H54 (cell line): ENCODE measurements at places on chromosomes 3 and 15.

GRCh38 chr15:45555934-45556608 lies 31.1 kb upstream of the BLOC1S6 start:
- no peak for DNase-seq

GRCh38 chr15:96801576-96802150 lies 471.2 kb downstream of the NR2F2 start:
- no peak for DNase-seq

DNA sequence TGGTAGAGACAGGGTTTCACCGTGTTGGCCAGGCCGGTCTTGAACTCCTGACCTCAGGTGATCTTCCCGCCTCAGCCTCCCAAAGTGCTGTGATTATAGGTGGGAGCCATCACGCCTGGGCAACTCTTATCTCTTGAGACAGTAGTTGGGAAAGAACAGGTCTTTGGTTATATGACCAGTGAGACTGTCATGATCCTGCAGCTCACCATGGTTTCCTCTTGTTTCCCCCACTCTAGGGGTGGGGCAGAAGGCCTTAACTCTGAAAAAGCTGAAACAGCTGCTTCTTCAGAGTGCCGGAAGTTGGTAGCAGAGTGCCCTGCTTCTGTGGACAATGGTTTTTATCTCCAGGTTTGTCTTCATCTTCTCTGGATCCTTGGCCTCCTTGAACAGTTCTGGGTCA lies 4.7 kb upstream of the TYRO3 start:
- DNase-seq = no peak

- DNase-seq = no peak
Observed at GRCh38 chr3:32540899-32541298, 29.8 kb downstream of the DYNC1LI1 start.

DNA sequence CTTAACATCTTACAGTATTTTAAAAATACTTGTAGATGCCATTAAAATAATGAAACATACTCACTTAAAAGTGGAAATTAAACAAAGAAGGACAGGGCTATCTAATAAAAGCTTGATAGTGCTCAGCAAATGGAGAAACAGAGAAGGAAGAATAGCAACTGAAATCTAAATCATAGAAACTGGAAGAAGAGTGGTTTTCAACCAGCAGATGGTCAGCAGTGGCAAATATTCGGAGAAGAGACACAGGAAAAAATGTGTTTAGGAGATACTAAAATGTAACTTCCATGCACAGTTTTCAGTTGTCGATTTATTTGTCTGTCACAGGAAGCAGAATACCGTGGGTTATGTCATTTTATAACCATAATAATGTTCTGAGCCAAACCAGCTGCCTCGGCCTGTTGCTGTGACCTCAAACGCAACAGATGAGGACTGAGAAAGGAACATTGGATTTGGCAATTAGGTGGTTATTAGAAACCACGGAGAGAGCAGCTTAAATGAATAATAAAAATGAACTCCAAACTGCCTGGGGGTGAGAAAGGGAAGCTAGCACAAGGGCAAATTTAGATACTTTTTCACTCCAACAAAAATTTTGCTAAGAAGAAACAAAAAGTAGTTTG lies 246.6 kb upstream of the KCNMB2 start:
- DNase-seq = no peak

- no peak for DNase-seq
Observed at GRCh38 chr3:19190602-19191001, 42.3 kb downstream of the KCNH8 start.

DNA sequence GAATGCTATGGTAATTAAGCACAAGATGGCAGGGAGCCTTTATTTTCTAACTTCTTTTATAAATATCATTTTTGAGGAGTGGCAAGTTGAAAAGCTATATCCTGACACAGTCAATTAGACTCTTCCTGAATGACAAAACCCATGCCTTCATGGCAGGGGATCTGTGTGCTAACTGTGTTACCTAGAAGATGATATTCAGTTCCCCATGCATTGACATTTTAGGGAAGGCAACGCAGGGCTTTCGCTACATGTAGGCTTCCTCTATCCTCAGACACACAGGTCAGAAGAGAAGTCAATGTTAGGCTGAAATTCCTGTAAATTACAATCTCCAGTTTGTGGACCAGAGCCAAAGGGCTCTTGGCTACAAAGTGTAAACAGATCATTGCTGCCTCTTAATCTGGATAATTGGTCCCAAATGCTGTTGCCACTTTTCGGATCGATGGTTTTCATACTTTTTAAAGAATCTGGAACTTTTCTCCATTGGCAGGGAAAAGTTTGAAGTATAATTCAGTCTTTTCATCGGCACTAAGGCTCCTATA lies 22.6 kb upstream of the NR2F2 start:
- DNase-seq = no peak

- DNase-seq = no peak
Observed at GRCh38 chr15:90915216-90915807, 12.2 kb downstream of the MAN2A2 start.

DNA sequence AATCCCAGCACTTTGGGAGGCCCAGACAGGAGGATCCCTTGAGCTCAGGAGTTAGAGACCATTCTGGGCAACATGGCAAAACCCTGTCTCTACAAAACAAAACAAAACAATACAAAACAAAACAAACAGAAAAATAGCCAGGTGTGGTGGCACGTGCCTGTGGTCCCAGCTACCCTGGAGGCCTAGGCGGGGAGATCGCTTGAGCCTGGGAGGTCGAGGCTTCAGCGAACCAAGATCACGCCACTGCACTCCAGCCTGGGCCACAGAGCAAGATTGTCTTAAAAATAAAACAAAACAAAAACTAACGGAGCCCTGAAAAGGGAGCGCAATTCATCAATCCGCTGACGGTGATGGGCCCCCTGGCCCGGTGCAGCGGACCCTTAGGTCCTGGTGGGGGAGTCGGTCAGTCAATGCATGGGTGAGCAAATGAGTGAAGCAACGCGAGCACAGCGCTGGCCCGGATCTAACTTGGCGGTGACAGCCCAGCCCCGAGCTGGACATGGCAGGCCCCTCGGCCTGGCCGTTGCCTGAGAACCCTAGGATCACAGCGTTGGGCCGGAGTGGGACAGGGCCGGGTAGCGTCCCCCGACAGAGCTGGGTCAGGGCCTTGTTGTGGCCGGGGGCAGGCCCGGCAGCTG lies 52.4 kb upstream of the BLM start:
- no peak for DNase-seq

GRCh38 chr3:106006001-106006400 lies 137.2 kb upstream of the CBLB start:
- peak; percentile 6 for DNase-seq

GRCh38 chr3:154244644-154245043 lies 79.6 kb downstream of the DHX36 start:
- DNase-seq = no peak

GRCh38 chr15:71052356-71052755 lies 62.9 kb upstream of the THSD4 start:
- DNase-seq = no peak

- no peak for DNase-seq
Observed at GRCh38 chr3:169781209-169781855, 8.1 kb downstream of the MYNN start.
